Caco-2 (cell line): ENCODE measurements at places on chromosomes 3 and 15.
A peak's percentile ranks its signal among the peaks of the same experiment; 100 is the strongest.

DNA sequence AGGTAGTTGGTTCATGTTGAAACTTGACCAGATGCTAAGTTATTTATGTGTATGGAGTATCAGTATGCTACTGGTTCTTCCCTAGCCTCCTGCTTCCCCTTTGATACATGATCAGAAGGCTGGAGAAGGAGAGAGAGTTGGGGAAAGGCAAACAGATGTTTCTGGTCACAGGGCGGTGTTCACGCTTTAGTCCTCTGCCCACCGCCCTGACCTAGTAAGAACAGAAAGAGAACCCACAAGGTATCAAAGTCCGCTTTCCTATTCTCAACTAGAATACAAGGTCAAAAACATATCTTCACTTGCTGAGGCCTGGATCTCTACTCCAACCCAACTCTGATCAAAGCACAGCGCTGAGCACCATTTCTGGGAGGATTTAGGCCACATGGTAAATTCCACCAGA lies 55.5 kb downstream of the NCEH1 start:
- no peak for DNase-seq

DNA sequence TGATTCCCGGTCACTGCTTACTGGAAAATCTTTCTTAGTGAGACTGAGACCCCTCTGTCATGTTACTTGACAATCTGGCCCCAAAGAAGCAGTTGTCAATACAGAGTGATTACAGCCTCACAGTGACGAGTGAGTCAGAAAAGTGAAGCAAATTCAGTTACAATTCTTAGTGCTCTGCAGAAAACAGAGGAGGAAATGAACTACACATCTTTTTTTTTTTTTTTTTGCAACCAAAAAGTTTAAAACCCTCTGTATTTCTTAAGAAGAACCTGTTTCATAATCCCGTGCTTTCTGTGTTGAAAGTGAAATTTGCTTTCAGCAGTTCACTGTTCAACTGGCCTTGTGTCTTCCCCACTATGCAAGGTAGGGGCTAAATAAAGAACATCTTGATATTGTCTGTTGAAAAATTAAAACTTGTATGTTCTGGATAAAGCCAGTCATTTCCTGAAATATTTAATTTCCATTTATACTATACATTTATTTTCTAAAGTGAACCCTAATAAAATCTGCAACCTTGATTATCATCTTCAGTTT lies 1.9 kb downstream of the AQP9 start:
- no peak for DNase-seq

DNA sequence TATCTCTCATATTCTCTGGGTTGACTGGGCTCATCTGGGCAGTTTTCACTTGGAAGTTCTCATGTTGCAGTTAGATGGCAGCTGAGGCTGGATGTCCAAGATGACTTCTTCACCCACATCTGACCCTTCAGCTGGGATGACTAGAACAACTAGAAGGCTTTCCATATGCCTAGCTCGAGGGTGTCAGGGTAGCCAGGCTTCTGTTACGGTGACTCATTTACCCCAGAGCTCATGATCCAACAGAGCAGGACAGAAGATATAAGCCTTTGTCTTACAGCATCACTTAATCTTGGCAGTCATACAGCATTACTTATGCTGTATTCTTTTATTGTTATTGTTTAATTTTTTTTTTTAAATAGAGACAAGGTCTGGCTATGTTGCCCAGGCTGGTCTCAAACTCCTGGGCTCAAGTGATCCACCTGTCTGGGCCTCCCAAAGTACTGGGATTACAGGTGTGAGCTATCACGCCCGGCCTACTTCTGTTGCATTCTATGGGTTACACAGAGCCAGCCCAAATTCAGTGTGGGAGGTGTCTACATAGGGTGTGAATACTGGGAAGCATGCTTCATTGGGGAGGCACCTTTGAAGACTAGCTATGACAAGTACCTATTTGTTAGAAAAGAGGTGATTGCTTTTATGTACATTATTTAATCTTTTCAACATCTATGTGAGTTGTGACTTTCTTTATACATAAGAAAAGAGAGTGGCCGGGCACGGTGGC lies 10.7 kb downstream of the HMCES start:
- no peak for DNase-seq

DNA sequence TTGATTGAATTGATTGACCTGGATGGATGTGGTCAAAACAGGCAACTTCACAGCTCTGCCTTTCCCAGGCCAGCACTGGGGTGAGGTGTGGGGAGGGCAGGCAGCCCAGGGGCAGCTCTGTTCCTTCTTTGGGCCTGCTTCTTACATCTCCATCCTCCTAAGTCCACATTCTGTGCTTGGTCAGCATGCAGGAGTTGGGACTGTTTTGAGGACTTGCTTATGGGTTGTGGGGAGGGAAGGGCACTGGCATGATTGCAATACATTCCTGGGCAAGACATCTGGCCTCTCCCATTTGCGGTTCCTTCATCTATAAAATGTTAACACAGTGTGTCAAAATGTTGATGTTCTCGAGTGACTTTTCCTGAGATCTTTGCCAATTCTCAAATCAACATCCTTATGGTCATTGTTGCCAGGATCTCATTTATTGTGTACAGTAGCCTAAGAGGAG lies 84.1 kb downstream of the ST6GAL1 start:
- DNase-seq: no peak

DNA sequence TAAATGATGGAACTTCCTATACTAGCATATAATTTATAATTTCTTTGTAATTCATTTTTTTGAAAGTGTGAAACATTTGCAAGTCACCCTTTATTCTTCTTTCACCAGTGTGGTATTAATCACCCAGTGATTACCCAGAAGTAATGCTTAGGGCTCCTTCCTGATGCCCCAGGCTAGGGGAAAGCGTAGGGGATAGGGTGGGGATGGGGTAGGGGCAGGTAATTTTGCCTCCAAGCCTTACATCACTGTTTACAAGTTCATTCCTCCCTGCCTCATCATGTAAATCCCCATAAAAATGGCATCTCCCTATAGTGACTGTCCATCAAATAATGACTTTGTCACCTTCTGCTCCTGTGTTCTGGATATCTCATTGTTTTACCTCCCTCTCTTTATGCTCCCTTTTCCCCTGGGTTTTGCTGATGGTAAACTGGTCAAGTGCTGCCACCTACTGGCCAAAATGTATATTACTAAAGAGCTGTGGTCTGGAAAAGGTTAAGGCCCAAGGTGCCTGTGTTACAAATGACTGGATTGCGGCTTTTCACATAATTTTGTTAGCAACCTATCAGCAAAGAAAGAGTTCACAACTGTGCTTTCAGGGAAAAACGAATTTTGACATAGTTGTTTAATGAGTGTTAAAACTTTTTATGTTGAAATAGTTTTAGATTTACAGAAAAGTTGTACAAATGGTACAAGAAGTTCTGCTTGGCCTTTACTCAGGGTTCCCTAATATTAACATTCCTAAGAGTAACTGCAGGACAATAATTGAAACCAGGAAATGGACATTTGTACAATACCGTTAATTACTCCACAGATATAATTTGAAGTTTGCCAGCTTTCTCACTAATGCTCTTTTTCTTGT lies 54.7 kb downstream of the ONECUT1 start:
- DNase-seq: peak; percentile 62

DNA sequence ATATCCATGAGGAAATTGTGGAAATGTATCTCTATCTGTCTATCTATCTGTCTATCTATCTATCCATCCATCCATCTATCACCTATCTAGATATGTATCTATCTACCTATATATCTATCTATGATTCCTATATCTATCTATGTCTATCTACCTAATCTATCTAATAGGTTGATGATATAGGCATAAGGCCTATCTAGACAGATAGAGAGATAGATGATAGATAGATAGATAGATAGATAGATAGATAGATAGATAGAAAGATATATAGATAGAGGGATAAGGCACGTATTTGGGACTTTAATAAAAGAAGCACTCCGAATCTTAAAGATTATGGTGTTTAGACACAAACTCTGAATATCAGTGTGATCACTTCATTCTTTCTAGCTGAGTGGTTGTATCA lies 58.1 kb downstream of the DIPK2A start:
- no peak for DNase-seq

DNA sequence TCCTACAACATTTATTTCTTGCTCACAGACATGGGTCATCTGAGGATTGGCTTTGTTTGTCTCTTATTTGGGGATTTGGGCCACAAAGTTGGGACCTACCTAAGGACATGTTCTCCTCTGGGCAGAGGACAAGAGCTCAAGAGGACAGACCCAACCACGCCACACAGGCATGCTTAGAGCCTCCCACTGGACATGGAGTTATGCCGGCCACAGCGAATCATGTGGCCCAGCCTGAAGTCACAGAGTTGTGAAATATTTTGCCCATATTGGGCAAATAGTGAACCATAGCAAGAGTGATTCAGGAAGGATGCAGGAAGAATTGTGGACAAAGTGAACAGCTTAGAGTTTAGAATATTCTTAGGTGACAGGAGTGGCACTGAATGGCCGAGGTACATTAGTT lies 9.9 kb downstream of the TRAK1 start:
- no peak for DNase-seq

GRCh38 chr15:80154336-80154735 lies 1.5 kb downstream of the FAH start:
- no peak for DNase-seq

- no peak for DNase-seq
Measured at GRCh38 chr15:96333131-96334016, 2.9 kb downstream of the NR2F2 start.

- no peak for DNase-seq
Measured at GRCh38 chr3:129439226-129439816, 427 bp downstream of the MBD4 start.

GRCh38 chr15:38069511-38070011 lies 135.1 kb downstream of the TMCO5A start:
- peak; percentile 42 for DNase-seq
